T follicular helper cell (primary cell): ENCODE measurements at places on chromosomes 11 and 22.
A peak's percentile ranks its signal among the peaks of the same experiment; 100 is the strongest.

GRCh38 chr22:32991353-32992101, 66.7 kb downstream of the SYN3 start:
- no peak for DNase-seq

DNA sequence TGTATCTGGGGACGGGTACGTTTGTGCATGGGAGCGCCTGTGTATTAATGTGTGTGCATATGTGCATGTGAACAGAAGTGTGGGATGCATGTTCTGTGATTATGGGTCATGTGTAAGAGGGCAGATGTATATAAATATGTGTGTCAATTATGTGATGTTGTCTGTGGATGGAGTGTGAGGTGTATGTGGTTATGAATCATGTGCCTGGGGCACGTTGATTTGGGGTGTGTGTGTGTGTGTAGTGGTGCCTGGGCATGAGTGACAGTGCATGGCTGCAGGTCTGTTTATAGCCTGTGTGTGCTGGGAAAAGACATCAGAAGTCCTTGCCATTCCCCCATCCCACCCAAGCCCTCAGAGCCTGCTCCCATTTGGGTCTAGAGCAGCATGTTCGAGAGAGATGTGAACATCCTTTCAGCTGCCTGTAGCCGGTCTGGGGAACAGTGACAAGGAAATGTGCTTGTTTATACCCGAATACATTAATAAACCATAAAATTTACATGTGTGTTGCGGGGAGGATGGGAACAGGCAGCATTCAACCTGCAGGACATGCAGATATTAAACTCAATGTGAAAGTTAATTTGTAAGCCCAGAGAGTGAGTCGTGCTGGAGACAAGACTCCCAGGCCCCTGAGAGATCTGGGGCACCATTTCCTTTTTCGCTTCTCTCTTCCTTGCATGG, 129.0 kb downstream of the NECTIN1 start:
- no peak for DNase-seq

DNA sequence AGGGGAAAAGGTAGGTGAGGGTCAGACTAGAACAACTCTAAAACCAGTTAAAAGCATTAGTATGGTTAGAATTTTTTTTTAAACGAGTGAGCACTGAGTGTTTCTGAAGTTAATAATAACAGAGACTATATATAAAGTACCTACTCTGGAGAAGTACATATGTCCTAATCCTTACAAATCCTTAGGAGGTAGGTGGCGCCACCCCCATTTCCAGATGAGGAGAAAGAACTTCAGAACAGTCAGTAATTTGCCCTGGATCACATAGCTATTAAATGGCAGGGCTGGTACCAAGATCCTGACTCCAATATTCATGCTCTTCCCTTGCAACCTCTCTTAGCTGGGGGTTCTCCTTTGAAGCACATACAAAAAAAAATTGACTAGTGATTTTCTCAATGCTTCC, 80.5 kb downstream of the CLPB start:
- no peak for DNase-seq

DNA sequence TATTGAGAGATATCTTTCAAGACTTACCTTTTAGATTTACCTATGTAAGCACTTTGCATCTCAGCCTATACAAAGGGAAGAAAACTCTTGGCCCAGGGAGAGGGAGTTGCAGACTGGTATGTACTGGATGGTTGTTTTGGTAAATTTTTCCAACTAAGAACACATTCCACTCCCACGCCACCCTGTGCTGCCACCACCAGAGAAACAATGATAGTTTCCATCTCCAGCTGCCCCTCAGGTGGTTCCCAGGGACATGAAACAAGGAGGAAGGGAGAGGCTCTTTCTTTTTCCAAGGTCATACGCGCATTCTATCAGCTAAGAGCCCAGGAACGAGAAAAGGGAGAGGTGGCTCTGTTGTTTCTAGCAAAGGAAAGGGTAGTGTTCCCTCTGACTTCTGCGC, 34.4 kb downstream of the CCDC34 start:
- no peak for DNase-seq

DNA sequence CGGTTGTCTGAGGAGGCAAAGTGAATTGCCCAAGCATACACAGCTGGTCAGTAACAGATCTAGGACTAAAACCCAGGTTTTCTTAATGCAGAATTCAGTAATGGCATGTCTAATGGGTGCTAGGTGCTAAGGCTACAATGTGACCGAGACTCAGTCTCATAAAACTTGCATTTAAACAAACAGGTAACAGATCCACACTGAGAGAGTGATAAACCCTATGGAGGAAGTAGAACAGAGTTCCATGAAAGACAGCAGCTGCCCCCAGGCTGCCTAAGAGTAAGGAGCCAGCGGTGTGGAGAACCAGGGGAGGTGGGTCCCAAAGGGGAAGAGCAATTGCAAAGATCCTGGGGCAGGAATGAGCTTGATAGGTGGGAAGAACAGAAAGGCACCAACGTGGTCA, 27.3 kb downstream of the MMP13 start:
- DNase-seq = no peak

DNA sequence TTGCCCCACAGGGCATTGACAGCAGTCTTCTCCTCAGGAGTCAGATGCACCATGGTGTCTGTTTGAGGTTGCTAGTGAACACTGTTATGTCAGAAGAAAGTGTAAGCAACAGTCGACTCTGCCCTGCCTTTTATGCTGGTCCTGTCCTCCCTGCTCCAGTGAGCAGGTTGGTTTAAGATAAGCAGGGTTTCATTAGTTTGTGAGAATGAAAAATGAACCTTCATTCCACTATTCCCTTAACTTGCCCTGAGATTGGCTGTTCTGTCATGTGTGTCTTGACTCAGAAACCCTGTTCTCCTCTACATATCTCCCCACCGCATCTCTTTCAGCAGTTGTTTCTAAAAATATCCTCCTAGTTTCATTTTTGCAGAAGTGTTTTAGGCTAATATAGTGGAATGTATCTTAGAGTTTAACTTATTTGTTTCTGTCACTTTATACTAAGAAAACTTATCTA, at the start of gene HBD:
Gene HBD (minus strand): TSS at position 103 of the 454 bp plus-strand sequence. CDS start 50 bp downstream, at position 53.
- DNase-seq = no peak

GRCh38 chr11:25775603-25776002, 556.3 kb upstream of the ANO3 start:
- no peak for DNase-seq

DNA sequence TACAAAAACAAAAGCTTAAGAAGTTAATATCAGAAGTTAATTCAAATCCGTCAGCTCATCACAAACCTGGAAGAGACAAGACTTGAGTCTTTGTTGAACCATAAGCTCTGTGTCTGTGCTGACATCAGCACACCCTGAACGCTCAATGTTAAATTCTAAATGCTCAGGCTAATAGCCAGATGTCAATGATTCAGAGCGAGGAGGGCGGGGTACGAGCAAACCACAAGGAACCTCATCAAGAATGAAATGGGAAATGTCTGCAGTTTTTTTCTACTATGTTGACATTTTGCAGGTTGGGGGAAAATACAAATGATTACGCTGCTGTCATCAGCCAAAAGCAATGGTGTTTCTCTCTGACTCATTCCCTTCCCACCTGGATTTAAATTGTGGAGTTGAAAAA, 1057.2 kb downstream of the NTM start:
- no peak for DNase-seq

DNA sequence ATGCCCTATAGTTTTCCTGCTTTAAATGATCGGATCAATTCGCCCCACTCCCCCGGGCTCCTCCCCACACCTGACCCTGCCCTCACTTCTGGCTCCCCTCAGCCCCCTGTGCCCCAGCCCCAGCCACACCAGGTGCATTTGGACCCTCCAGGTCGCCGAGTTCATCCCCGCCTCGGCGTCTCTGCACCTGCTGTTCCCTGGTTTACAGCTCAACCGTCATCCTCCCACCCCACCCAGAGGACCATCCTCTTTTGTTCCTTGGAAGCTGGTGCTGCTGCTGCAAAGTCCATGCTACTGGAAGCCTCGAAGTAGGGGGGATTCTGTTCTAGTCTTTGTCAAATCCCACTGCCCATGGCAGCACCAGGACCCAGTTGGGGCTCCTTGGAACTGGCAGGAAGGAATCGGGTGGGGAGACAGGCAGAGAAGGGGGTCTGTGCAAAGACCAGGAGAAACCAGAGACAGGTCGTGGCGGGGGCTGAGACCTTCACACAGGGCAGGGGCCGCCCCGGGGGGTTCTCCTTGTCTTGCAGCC, 4.5 kb upstream of the MUC5B start:
- DNase-seq = no peak

- DNase-seq = no peak
These were observed 42.0 kb downstream of the MS4A2 start for GRCh38 chr11:60130496-60130895.

DNA sequence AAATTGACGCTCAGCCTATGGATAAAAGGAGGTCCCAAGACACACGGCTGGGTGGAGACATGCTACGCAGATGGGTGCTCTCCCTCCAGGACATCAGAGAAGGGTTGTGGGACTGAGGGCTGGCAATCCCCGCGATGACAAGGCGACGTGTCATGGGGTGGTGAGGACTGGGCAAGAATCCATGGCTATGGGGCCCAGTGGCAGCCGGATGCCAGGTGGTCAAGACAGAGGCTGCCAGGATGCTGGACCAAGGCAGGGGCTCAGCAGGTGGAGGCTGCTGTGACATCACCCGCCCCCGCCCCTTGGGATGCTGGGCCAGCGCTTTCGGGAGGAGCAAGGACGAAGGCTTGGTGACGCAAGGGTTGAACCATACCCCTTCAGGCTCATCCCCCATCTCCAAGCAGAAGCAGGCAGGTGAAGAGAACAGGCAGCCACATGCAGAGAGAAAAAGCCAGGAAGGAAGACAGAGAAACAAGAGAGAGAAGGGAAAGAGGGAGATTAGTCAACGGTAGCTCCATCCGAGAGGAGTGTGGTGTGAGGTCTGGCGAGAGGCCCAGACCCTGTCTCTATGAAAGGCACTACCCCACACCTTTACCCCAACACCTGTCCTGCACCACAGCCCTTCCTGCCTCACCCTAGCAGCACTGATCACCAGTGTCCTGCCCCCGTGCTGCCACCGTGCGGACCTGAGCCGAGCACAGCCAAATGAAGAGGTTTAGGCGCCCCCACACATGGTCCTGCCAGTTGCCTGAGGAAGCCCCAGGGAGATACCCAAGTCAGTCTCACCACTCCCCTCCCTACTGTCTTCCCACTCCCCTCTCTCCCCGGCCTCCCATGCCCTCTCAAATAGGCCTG, 24.1 kb upstream of the RASL10A start:
- DNase-seq = no peak

GRCh38 chr11:131511794-131512193, 141.4 kb downstream of the NTM start:
- DNase-seq = no peak

- no peak for DNase-seq
These were observed 69.4 kb upstream of the HORMAD2 start for GRCh38 chr22:30010789-30011405.

- DNase-seq = no peak
These were observed 68.5 kb upstream of the IGLL5 start for GRCh38 chr22:22818861-22819855.

DNA sequence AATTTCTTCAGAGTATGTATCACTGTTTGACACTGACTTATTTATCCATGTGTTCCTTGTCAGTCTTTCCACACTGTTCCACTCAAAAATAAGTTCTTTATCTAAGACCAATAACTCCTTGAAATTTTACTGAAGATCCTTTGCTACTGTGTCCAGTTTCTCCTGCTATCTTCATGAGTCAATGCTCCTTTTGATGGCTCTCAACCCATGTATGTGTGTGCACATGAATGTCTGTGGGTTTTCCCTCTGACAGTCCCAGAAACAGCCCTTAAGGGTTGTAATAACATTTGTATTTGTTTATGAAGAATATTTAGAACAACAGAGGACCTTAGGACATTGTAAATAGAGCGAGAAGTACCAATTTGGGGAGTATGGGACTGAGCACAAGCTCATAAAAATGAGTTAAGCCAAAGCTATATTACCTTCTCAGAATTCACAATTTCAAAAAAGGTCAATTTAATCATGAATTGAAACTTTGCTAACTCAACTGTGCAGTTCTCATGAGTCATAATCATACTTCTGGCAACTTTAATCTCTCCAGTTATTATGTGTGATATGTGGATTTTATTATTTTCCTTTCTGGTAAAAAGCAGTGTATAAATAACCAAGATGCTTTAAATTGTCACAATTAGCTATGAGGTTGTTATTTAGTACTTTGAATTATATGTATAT, 533.6 kb downstream of the CNTN5 start:
- DNase-seq = no peak

DNA sequence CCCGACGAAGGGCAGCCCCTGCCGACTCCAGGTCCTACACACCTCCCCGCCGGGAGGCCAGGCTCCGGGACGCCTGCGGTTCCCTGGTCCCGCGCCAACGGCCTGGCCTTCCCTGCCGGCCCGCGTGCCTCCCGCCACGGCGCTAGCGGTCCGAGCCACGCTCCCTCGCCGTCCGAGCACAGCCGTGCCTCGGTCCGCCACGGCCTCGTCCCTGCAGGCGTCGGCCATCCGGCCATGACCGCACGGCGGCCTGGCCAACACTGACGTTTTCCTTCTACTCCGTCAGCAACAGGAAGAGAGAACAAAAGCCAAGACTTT, 532 bp downstream of the EIF4G2 start:
- peak; percentile 14 for DNase-seq

GRCh38 chr22:45544588-45545170, 42.0 kb downstream of the FBLN1 start:
- no peak for DNase-seq

DNA sequence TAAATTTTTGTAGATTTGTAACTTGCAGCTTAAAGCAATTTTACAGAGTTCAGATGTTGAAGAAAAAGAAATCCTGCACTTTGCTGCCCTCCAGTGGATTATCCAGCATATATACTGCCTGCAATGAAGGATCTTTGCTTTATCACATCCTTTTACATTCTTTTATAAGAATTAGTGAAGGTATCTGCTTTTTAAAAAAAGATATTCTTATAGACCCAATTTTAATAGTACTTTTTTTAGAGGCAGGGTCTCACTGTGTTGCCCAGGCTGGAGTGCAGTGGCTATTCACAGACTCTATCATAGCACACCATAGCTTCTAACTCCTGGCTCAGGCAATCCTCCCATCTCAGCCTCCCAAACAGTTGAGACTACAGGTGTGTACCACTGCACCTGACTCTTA, 60.7 kb downstream of the TTC17 start:
- peak; percentile 1 for DNase-seq

DNA sequence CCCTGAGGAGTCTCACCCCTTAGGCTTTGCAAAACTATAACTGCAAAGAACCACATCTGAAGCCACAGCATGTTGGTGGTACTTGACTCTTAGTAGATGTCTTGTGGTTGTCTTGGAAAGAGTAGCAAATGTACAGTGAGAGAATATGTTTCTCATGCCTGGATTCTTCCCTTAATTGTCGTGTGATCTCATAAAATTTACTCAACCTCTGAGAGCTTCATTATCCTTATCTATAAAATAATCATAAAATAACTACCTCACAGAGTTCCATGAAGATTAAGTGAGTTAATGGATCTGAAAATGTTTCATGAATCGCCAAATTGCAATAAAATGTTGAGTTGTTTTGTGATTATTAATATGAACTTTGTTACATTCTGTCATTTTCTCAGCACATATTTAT, 491.5 kb downstream of the METTL15 start:
- DNase-seq = no peak
